ENCODE measurements at places on chromosomes 16 and 17.

DNA sequence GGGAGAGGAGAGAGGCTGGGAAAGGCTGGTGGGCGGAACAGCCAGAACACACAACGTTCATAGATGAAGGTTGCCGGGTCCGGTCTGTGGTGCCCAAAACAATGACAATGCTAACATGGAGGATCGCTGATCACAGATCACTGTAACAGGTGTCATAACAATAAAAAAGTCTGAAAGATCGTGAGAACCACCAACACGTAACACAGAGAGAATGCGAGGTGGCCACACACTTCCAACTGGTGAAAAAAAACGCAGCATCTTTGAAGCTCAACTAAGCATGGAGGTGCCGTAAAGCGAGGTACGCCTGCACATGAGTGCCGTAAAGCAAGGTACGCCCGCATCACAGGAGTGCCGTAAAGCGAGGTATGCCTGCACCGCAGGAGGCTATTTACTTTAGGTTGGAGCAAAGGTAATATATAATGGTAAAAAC is 42.3 kb downstream of the ABR start:
- no peak for DNase-seq

GRCh38 chr17:72141336-72141735 is 20.5 kb downstream of the SOX9 start:
- no peak for DNase-seq

- no peak for DNase-seq
Observed at GRCh38 chr17:79646721-79647455, 36.0 kb upstream of the RBFOX3 start.

GRCh38 chr16:22813948-22814710 is at the start of gene HS3ST2:
Gene HS3ST2, plus strand, starts transcription at chr16:22814162. Its CDS starts 449 bp downstream, at chr16:22814611.
- no peak for DNase-seq

- DNase-seq = no peak
Observed at GRCh38 chr16:29007730-29008593, 23.1 kb downstream of the LAT start.

DNA sequence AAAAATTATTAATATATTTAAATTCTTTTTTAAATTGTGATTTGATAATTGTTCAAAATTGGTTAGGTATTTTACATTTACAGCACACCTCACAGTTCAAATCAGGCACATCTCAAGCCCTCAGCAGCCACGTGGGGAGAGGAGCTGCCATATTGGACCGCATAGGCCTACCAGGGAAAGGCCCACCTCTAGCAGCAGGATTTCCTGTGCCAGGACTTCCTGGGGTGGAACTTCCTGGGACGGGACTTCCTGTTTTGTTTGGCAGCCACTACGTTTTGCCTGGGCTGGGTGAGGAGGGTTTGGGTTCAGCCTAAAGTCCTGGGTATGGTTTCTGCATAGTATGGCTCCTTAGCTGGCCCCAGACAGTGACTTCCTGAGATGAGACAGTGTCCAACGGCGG is 298.5 kb upstream of the FOXF1 start:
- DNase-seq = no peak

GRCh38 chr16:66728117-66728787 is 23.2 kb downstream of the DYNC1LI2 start:
- DNase-seq = peak; percentile 31

DNA sequence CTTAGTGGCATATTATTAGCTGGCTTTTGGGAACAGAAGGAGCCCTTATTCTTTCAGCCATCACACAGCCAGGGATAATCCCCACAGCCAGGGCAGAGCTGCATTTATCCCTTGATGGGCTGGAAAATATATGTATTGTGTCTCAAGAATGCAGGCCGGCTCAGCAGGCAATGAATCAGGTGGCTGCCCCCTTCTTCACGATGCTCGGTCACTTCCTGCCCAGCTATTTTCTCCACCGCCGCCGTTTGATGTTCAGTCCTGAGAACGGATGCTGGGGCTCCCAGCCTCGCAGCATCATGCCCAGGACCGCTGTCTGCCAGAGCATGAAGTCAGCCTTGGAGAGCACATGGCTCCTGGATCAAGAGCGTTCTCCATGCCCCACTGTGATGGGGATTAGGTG is 4.3 kb upstream of the MYH3 start:
- no peak for DNase-seq

GRCh38 chr17:73096211-73096610 is 3.7 kb upstream of the SLC39A11 start:
- DNase-seq = no peak

- peak; percentile 72 for DNase-seq
Observed at GRCh38 chr17:75105126-75106080, 4.4 kb upstream of the ARMC7 start.
